ENCODE measurements at places on chromosomes 6 and 20.

DNA sequence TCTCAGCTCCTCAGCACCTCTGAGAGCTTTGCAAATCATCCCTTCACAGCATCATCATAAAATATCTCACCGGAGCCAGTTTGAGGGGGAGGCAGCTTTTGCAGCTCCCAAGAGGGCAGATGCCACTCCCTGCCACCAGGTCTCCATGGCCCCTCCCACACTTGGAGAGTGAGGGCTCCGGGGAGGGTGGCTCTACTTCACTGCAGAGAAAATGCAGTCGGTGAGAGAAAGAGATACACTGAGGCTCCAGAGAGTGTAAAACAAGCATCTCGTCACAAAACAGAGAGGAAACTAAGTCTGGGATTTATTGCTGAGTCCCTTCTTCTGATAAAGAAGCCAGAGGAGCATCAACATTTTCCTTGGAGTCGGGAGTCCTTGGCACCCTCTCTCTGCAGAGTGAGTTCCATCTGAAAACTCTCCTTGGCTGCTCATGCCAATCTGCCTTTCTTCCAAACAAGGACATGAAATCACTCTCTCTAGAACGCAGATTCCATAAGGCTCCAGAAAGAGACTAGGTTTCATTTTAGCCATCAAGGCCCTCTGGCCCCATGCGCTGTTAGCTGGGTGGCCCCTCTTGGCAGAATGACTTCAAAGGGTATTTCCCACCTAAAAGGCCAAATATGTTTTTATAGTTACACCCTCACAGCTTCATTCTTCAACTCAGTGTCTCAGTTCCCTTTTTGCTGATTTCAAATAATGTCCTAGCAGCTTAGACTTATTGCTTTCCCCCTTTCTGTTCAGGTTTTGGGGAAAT lies 70.6 kb upstream of the F13A1 start:
- DNase-seq = no peak

- no peak for DNase-seq
Observed at GRCh38 chr6:130162421-130162820, 60.3 kb downstream of the SAMD3 start.

- no peak for DNase-seq
Observed at GRCh38 chr20:7090811-7091210, 323.3 kb downstream of the BMP2 start.

- no peak for DNase-seq
Observed at GRCh38 chr6:28588666-28589065, 63.0 kb downstream of the GPX5 start.

DNA sequence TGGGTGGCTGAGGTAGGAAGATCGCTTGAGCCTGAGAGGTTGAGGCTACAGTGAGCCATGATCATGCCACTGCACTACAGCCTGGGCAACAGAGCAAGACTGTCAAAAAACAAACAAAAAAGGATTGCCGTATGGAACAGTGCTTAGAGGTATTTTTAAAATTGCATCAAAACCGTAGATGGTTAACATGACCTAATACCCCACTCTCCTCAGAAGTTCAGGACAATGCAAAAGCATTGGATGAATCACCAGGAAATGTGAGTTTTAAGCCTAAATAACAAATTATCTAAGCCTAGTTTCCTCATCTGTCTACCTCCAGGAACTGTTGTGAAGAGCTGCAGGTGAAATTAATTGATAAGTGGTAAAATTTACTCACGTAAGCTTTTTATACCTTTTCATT lies 123.8 kb upstream of the ID4 start:
- DNase-seq = no peak

DNA sequence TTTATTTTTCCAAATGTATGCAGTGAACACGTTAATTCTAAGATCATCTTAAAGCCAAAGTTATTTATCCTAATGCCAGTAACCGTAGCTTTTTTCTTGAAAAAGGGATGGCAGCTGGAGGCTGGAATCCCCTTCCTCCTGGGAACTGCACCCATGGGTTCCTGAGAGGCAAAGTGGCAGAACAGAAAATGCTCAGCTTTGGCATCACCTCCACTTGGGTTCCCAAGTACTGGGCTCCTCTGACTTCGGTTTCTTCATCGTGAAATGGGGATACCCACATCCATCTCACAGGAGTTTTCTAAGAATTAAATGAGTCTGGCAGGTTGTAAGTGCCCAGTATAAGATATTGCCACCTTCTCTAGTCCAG lies 6.2 kb upstream of the DDX43 start:
- DNase-seq = no peak

DNA sequence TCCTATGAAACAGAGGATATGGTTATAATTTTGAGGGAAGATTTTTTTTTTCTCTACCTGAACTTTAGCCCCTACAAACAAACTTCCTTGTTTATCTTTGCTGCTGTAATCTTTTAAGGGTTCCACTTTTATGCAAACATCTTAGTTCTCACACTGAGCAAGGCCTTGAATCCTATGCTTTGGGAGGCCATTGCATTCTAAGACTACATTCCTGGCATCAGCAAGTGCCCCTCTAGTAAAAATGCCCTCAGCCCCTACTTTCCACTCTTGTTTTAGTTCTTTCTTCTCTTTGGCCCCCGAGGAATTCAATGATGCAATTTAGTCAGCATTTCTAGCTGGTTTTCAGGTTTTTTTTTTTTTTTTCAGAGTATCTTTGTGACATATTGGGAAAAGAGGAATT lies 8.1 kb upstream of the AHI1 start:
- DNase-seq = no peak

DNA sequence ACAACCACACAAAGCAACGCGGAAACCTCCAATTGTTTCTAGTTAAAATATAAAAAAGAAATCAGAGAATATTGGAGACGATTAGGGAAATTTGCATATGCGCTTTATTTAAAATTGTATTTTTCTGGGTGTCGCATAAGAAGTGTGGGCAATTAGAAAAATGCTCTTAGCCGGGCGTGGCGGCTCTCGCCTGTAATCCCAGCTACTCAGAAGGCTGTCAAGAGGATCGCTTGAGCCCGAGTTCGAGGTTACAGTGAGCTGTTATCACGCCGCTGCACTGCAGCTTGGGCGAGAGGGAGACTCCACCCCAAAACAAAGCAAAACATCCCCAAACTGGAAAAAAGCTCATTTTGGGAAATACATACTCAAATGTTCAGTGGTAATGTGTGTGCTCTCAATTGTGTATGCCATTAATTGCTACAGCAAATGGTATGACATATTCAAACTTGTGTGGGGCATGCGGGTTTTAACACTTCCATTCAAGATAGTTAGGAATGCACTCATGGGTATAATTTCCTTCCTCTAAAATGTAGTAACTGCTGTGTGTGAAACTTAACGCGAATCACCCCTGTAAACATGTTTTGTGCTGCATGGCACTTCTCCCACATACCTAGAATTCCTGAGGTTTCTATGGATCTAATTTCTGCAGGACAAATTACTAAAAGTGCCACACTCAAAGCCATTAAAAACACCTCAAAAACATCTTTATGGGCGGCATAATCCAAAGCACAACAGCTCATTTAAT lies 54.7 kb upstream of the HFE start:
- DNase-seq = no peak

DNA sequence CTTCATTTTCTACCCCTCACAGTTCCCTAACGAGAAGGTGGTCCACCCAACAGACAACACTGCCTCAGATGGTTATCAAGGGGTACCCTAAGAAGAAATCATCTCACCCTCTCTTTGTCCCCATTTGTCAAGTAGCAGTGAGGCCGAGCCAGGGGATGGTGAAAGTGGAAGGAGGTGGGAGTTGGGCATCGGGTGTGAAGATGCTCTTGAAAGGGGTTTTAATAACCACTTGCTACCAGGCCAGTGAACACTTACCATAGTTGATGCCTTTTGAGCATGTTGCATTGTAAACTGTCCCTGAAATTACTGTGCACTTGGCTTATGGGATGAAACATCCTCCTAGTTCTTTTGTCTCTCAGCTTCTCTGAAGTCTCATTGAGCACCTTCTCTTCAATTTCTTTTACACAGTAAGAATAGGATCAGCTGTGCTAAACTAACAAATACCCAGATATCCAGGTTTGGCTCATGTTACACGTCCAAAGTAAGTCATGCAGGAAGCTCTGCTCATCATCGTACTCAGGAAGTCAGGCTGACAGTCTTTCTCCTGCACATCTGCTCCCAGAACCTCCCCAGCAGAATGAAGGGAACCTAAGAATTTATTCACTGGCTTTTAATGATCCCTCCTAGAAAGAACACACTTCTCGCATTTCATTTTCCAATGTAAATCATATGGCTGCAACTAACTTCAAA lies 13.3 kb downstream of the HLA-DPB1 start:
- no peak for DNase-seq
